ENCODE measurements at places on chromosomes 16 and 17.

- DNase-seq = no peak
Observed at GRCh38 chr17:21127509-21128077, 829 bp downstream of the DHRS7B start.

DNA sequence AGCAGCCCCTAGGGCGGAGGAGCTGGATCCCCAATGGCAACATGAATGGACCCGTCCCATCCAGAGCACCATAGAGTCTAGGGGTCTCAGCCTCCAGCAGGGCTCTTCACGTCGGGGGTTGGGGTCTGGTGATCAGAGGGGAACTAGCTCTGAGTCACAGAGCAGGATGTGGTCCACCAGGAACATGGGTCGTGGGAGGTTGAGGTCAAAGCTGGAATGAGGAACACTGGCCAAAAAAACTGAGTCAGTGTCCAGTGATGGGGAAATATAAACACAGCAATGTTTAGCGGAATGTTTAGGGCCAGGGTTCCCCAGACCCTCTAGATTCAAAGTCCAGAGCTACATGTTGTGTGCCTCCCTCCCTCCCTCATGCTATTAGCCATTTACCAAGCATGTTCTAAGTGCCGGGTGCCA is 79.1 kb upstream of the C16orf82 start:
- DNase-seq = no peak

GRCh38 chr17:66476014-66476413 is 173.6 kb downstream of the PRKCA start:
- DNase-seq = no peak

DNA sequence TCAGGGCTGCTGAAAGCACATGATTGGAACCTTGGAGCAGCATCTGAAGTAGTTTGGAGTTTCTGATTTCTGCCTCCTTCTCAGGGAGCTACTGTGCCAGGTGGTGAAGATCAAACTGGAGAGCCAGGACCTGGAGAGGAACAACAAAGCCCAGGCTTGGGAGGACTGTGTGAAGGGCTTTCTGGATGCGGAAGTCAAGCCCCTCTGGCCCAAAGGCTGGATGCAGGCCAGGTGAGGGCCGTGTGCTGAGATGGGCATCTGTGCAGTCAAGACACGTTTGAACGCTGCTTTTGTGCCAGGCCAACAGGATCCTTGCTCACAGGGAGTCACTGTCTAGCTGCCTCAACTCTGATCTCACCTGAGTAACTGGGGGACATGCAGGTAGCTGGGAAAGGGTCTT is 23.8 kb downstream of the UBN1 start:
- DNase-seq = no peak

DNA sequence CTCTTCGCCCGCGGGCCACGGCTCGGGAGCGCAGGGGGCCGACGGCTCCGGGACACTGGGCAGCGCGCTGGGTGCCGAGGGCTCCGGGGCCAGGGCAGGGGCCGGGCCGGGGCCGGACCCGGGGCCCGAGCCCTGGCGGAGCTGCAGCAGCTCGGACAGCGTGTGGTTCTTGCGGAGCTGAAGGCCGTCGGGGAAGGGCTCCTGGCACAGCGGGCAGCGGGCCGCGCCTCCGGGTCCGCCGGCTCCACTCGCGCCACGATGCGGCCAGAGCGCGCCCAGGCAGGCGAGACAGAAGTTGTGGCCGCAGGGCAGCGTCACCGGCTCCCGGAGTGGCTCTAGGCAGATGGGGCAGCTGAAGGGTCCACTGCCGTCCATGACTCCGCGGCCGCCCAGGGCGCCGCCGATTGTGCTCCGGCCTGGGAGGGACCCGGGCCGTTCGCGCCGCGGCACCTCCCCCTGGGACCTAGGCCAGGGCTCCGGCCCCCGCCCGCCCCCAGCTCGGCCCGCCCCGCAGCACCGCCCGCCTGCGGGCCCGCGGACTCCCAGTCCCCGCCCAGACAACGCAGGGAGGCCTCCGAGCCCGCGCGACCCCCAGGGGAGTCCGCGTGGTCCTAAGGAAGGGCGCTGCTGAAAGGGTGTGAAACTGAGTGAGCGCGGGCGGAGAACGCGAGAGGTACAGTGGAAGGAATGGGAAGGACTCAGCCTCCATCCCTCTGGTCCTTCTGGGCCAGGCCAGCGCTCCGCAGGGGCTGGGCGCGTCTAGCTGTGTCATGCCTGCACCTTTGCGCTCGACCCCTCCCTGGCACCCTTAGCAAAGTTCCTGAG is at the start of gene TRIM47:
TRIM47 (minus strand) TSS at position 408 of the 825 bp plus-strand sequence; CDS start at position 375, 33 bp downstream.
- DNase-seq = peak; percentile 79
